ENCODE measurements at places on chromosomes 12 and 14. TPM values are rescaled to one million over a fixed set of nuclear protein-coding genes. Genes with fewer than 3 reads are reported as not detected.

Gene RFX4
- total RNA-seq = not detected

Gene HPD
- 2.2 TPM for total RNA-seq

Gene INSM2
- not detected for total RNA-seq

Gene SLC8A3
- 0.18 TPM for total RNA-seq

Gene CDK4
- 210 TPM for total RNA-seq

Gene LMO3
- 10.8 TPM for total RNA-seq

Gene MYL2
- total RNA-seq = not detected
